Karpas-422 (cell line): ENCODE measurements at places on chromosomes 4 and X.

- no peak for DNase-seq
Measured at GRCh38 chr4:20426028-20426427, 174.3 kb downstream of the SLIT2 start.

- DNase-seq = no peak
Measured at GRCh38 chr4:31190671-31191070, 470.5 kb downstream of the PCDH7 start.

- DNase-seq = no peak
Measured at GRCh38 chrX:134718105-134718965, 60.1 kb upstream of the PLAC1 start.

GRCh38 chr4:114673306-114673705 is 74.7 kb downstream of the UGT8 start:
- no peak for DNase-seq

GRCh38 chrX:125096469-125096868 is 223.2 kb upstream of the TEX13C start:
- DNase-seq = no peak

- DNase-seq = no peak
Measured at GRCh38 chr4:105155426-105155825, 8.8 kb downstream of the TET2 start.

DNA sequence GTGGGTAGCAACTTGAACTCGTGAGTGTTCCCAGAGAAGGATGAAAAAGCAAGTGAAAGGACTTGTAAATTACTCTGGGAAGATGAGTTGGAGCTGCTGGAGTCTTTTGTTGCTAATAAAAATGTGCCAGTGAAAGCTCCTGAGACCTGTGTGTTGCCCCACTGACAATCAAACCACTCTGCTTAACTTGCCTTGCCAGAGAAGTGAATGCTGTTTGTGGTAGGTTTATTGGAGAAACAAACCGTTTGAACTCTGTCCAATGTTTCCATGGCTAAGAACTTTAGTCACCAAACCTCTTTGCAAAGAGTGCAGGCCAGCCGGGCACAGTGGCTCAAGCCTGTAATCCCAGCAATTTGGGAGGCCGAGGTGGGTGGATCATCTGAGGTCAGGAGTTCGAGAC is 586.9 kb downstream of the PCDH7 start:
- no peak for DNase-seq

DNA sequence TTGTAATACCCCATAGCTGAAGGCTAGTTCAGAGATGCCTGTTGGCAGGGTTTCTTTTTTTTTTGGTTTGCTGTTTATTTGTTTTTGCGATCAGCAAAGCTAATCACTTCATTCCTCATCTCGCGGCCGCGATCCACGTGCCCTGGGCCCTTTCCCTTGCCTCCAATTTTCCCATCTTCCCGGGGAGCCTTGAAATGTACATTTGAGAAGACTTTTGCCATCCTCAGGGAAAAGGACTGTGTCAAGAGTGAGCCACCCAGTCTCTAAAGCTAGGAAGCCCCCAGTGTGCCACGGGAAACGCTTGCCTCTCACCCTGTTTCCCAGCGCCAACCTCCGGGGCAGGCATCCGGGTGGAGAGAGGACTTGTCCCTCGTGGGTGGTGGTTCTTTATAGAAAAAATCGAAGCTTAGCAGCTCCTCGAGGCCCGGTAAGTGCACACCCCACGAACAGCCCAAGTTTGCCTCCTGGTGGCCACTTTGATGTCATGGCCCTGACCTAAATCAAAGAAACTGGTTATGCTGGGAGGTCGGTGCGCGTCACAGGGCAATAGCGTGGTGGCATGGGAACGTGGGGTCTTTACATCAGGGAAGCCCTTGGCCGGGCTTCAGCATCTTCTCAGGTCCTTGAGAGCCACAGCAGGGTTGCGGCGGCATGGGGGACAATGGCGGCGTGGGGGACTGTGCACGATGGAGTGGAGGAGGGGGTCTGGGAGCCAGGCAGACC is 42.0 kb downstream of the MAP7D3 start:
- DNase-seq = peak; percentile 75

GRCh38 chrX:155143959-155144548 is 72.2 kb upstream of the VBP1 start:
- no peak for DNase-seq

- no peak for DNase-seq
Measured at GRCh38 chr4:181291615-181292014, 951.6 kb upstream of the TENM3 start.

DNA sequence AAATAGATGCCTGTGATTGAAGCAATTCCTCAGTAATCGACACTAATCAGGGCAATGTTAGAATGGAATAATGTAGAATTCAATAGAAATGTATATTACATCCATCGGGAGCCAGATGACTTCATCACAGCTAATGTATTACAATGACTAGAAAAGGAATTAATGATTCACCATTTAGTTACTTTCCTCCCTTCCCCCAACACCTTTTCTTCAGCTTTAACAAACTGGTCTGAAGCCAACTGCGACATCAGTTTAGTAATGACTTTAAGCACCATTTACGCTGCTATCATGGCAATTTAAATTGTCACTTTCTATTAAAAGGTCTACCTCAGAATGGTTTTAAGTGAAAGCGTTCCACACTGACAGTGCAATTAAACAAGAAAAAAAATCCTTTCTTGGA is 45.1 kb downstream of the SUPT20HL2 start:
- no peak for DNase-seq

GRCh38 chr4:24002330-24002966 is 112.6 kb upstream of the PPARGC1A start:
- no peak for DNase-seq
